ENCODE measurements at places on chromosomes 5 and 9. TPM values are rescaled to one million over a fixed set of nuclear protein-coding genes. Genes with fewer than 3 reads are reported as not detected.

Gene TAF11L5
- total RNA-seq = not detected

DNA sequence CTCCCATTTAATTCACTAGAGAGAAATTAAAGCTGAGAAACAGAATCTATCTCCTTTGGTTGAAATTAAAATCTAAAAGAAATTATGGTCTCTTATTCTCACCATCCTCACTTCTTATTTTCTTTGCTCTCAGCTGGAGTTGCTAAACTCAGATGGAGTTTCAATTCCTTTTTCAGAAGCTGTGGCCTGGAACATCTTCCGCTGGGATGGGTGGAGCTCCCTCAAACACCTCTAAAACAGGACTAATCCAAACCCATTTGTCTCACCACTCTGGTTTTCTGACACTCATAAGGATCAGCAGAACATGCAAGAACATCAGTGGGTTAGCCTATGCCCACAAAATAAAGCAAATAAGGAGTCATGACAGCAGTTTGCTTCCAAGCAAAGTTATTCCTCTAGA is 39.6 kb upstream of the CEP78 start:
- H3K4me1 ChIP-seq = peaks cover 12% of the 10 kb centered on the region
- no peak overlapping the region for H3K27ac ChIP-seq
- DNase-seq = no peak
- no peaks in the 10 kb centered on the region for H3K36me3 ChIP-seq
- H3K27me3 ChIP-seq = no peaks in the 10 kb centered on the region

DNA sequence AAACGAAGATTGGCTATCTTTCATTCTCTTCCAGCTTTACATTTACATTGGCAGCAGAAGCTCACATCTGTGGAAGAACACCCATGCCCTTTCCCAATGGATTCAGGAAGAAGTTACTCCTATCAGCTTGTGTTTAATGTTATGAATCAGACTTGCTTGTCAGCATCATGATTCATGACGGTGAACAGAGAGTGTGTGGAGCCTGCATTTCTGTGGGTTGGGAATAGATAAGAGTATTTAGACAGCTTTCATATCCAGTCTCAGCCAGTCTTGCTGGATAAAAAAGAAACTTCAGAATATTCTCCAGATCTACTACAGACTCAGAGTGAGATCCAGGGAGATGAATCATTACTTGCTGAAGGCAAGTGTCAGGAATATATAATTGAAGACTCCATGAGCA is 812.9 kb upstream of the ZNF608 start:
- no peaks in the 10 kb centered on the region for H3K27me3 ChIP-seq
- no peaks in the 10 kb centered on the region for H3K4me1 ChIP-seq
- DNase-seq = no peak
- H3K4me3 ChIP-seq = no peak overlapping the region

DNA sequence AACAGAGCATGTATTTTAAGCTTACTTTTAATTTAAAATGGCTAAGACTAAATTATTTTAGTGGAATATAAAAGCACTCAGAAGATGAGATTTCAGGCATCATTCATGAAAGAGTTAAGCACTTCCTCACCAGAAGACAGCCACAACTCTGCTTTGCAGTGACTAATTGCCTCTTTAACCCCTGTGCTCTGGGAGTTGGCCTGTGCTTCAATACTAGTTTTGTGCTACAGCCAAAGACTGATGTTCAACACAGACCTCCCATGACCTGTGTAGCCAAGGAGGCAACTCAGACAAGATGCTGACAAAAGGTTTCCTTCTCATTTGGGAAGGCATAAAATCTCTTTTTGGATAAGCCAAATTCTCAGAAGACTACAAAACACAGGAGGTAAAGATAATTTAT is 353.5 kb downstream of the FBXL17 start:
- H3K4me3 ChIP-seq = no peak overlapping the region
- no peaks in the 10 kb centered on the region for H3K27me3 ChIP-seq
- H3K4me1 ChIP-seq = no peaks in the 10 kb centered on the region
- DNase-seq = no peak

DNA sequence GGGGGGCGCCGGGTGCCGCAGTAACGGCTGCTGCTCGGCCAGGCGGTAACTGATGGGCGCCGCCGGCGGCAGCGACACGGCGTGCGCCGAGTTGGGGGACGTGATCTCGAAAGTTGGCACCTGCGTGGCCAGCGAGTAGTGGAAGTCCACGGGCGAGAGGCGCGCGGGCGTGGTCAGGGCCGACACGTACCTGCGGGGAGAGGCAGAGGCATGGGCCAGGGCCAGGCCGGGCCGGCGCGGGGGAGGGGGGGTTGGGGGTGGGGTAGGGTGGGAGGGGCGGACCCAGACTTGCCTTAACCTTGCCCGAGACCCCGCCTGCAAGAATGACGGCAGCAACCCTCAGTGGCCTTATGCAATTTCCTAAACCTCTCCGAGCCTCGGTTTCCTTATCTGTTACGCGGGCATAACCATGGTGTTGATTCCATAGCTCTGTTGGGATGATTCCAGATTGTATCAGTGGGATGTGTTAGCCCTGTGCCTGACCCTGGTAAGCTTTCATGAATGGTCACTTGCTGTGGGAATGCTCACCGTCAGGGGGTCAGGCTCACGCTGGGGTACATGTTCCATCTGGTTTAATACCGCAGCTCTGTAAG is 53.0 kb downstream of the PSD2 start:
- peaks cover 13% of the 10 kb centered on the region for H3K4me1 ChIP-seq
- no peak overlapping the region for H3K27ac ChIP-seq
- no peaks in the 10 kb centered on the region for H3K36me3 ChIP-seq
- no peak for DNase-seq

Gene CCDC171
- total RNA-seq = 6.0 TPM

Gene LECT2
- not detected for total RNA-seq

Gene GPR151
- not detected for total RNA-seq

DNA sequence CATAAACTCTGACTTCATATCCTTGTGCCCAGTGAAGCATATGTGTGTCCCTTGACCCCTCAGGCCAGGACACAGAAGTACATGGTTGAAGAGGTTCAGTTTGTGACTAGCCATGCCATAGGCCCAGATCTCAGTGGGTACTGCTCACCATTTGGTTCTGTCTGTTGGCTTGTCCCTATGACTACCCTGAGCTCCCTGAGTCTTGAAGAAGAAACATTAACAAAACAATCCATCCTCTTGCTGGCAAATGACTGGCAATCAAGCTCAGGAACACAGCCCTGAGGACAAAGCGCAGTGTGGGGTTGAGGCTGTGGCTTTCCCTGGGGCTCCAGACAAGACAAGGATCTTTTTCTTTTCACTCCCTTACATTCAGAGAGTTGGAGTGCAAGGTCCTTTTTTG is 46.3 kb downstream of the TNFAIP8 start:
- no peak overlapping the region for H3K4me3 ChIP-seq
- no peaks in the 10 kb centered on the region for H3K27me3 ChIP-seq
- H3K27ac ChIP-seq = peak overlapping the region; percentile 48
- DNase-seq = no peak

DNA sequence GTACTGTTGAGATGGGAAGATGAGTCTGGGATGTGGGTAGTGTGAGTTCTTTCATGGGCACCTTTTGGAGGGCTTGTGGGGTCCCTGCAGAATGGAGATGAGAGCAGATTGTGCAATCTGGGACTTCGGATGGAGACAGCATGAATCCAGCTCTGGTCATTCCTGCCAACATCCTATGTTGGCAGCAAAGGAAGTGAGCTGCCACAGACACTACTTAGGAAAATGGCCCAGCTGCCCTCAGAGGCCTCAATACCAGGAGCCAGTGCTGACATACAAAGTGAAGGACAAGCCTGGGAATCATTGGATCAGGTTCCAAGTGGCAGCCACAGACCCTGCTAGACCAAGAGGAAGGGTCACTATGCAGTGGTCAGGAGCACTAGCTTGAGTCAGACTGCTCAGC is 402.8 kb downstream of the CDK5RAP2 start:
- DNase-seq = no peak
- H3K4me3 ChIP-seq = no peak overlapping the region
- H3K27me3 ChIP-seq = no peaks in the 10 kb centered on the region
- no peaks in the 10 kb centered on the region for H3K36me3 ChIP-seq

Gene ROPN1L
- 0.26 TPM for total RNA-seq

- H3K27ac ChIP-seq = no peak overlapping the region
- DNase-seq = no peak
- H3K36me3 ChIP-seq = no peaks in the 10 kb centered on the region
- no peaks in the 10 kb centered on the region for H3K4me1 ChIP-seq
Observed at GRCh38 chr5:161051920-161052500, 200.0 kb upstream of the ATP10B start.

Gene RGP1
- total RNA-seq = 32.5 TPM

Gene ANKDD1B
- total RNA-seq = 0.23 TPM

GRCh38 chr5:122312591-122313406 is 762 bp downstream of the SNCAIP start:
- H3K4me1 ChIP-seq = peaks cover 6% of the 10 kb centered on the region
- no peak for DNase-seq
- no peaks in the 10 kb centered on the region for H3K36me3 ChIP-seq
- H3K27me3 ChIP-seq = peaks cover 61% of the 10 kb centered on the region
- H3K27ac ChIP-seq = no peak overlapping the region
- peak overlapping the region; percentile 45 for H3K4me3 ChIP-seq

GRCh38 chr5:17339841-17340240 is 122.4 kb downstream of the BASP1 start:
- no peak overlapping the region for H3K27ac ChIP-seq
- H3K4me1 ChIP-seq = no peaks in the 10 kb centered on the region
- H3K36me3 ChIP-seq = no peaks in the 10 kb centered on the region
- DNase-seq = no peak
- no peaks in the 10 kb centered on the region for H3K27me3 ChIP-seq

- H3K27me3 ChIP-seq = peaks cover 13% of the 10 kb centered on the region
- H3K27ac ChIP-seq = no peak overlapping the region
- H3K36me3 ChIP-seq = no peaks in the 10 kb centered on the region
- no peak overlapping the region for H3K4me3 ChIP-seq
- no peaks in the 10 kb centered on the region for H3K4me1 ChIP-seq
Observed at GRCh38 chr5:148214665-148215185, 11.9 kb downstream of the SPINK6 start.
